Fibroblast of skin of scalp (primary cell): ENCODE measurements at places on chromosomes 4 and X.

- DNase-seq = no peak
Observed at GRCh38 chr4:25068386-25068785, 37.6 kb upstream of the LGI2 start.

DNA sequence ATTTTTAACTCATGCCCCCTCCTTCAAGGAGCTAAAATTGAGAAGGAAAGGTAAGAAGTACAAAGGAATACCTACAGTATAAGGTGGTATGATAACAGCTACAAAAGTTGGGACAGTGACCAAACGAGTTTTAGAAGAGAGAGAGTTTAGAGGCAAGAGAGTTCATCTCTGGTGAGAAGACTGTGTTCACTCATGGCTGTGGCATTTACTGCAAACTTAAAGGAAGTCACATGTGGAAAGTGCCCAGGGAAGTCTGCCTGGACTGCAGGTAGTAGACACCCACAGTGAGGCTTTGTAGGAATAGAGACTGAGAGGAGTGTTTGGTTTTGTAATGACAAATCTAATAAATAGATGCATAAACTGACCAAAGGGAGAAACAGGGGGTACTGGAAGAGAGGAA lies 493.5 kb downstream of the IL15 start:
- no peak for DNase-seq

GRCh38 chr4:24262616-24263015 lies 321.7 kb downstream of the DHX15 start:
- DNase-seq = peak; percentile 29

DNA sequence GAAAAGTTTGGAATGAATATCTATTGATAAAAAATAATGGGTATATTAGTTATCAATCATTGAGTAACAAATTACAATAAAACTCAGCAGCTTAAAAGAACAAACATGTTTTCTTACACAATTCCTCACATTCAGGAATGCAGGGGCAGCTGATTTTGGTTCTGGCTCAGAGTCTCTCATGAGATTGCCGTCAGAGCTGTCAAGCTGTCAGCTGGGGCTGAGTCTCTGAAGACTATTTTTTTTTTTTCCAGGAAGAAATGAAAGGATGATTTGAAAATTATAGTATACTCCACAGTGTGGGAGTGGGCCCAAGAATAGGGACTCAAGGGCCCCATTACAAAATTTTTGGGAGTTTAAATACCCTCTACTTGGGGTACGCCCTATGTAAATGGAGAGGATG lies 219.1 kb downstream of the GC start:
- no peak for DNase-seq

DNA sequence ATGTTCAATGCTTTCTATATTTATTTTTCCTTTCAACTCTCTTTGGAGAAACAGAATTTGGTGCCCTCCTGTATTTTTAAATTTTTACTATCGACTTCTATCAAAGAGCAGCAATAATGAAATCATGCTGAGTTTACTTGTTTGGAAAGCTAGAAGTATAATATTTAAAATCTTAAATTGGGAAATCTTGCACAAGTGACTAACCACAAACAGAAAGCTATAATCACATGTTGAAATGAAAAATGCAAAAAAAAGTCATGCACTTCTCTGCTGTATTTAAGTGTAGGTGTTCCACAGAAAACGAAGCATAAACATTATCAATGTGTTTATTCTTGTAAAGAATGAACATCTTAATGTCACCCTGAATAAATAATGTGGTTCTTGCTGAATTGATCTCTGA lies 306.1 kb downstream of the PCDH18 start:
- DNase-seq = no peak

GRCh38 chr4:127138586-127138985 lies 494.2 kb upstream of the INTU start:
- peak; percentile 26 for DNase-seq

- no peak for DNase-seq
Observed at GRCh38 chr4:88012647-88013046, 5.2 kb downstream of the PKD2 start.

- DNase-seq = no peak
Observed at GRCh38 chrX:16333453-16333852, 166.2 kb downstream of the MAGEB17 start.

GRCh38 chrX:386239-386767 lies 404 bp downstream of the PPP2R3B start:
- no peak for DNase-seq

DNA sequence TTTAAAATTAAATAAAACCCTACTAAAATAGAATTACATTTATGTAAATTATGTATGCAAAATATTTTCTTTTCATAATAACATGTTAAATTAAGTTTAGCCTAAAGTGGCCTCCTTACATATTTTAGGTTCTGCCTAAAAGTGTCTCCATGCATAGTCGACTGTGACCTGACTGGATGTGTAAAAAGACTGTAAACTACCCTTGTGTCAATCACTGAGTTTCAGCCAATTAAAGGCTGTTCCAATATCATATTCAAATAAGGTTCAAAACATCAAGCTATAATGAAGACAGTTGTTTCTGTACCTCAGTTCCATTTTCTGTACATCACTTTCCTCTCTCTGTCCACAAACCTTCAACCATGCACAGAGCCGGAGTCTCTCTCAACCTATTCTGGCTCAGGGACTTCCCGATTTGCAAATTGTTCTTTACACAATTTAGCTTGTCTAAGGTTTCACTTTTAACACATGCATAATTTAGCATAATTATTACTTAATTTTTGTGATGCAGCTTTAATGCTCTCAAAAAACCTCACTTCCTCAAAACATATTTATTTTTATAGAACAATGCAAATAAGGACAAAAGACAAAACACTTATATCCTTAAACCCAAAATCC lies 60.1 kb downstream of the SH3RF1 start:
- no peak for DNase-seq

DNA sequence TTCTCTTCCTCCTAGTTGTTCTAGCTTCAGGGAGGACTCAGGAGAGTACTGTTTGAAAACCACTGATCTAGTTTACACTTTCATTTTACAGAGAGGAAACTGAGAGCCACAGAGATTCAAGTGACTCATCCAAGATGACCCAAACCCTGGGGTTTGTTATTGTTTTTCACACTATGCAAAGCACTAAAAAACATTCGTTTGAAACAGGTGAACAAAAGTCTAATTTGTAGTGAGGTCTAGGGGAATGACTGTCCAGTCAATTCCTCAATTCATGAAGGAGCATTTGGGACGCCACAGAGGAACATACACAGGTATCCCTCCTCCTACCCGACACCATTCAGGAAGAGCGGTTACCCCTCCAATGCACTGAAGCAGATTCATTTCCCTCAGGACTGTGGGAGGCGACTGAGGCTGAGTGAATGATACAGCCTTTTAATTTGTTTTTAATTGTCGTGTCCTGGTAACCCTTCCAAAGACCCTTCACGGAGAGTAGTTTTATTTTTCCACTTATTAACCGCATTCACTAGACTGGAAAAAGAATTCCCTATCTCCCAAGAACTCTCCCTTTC lies 30.3 kb downstream of the TLR10 start:
- peak; percentile 55 for DNase-seq

GRCh38 chrX:120401301-120401700 lies 39.4 kb downstream of the ATP1B4 start:
- DNase-seq = no peak

DNA sequence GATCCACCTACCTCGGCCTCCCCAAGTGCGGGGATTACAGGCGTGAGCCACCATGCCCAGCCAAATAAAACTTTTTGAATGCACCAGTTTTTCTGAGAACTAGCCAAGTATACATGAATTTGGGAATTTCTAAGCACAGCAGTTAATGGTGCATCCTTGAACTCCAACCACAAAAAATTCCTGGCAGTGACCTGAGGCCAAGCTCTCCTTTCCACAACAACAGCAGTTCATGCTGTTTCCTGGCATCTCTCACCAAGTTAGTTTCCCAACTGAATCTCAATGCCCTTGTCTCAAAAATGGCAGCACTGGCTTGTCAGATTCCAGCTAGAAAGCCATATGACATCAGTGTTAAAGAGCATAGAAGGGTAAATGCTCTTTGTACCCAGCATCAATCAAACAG lies 15.9 kb upstream of the XKRX start:
- DNase-seq = no peak

DNA sequence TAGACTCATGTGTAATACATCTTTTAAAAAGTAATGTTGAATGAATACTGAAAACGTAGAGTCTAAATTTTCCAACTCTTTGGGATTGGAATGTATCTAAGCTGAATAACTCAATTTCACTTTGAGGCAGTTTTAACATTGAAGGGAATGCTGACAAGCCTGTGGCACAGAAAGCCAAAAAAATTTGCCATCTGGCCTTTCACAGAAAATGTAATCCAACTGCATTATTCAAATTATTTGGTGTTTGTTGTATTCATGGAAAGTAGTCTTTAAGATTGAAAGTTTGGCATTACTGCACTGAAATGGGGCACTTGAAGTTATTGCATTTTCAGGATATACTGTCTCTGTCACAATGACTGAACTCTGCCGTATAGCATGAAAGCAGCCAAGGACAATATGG lies 186.9 kb downstream of the FRMPD4 start:
- no peak for DNase-seq

DNA sequence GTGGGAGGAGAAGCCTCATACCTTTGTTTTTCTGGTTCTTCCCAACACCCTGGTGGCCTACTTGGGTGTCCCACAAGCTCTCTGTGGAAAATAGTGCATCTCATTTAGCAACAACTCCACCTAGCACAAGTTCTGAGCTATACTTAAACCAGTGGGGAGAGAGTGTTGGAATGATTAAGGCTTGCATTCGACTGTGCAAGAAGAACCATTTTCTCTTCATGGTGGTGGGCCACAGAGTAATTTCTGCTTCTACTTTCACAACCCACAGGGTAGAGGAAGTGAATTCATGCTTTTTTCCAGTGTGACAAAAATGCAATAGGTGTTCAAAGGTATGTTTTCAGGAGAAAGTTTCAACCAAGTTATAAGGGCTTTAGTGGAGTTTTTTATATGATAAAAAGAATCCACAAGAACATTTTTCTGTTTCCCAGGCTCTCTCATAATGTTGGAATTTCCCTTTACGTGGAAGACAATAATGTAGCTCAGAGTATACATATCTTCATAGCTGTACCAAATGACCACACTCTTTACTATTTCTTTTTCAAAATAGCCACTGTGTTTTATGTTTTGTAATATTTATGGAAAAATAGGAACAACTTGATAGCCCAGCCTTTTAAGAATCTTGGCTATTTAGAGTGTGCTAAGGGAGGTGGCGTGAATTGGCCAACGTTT lies 80.3 kb upstream of the HHIP start:
- peak; percentile 64 for DNase-seq

- DNase-seq = no peak
Observed at GRCh38 chr4:68132342-68132741, 2.7 kb upstream of the TMPRSS11F start.

DNA sequence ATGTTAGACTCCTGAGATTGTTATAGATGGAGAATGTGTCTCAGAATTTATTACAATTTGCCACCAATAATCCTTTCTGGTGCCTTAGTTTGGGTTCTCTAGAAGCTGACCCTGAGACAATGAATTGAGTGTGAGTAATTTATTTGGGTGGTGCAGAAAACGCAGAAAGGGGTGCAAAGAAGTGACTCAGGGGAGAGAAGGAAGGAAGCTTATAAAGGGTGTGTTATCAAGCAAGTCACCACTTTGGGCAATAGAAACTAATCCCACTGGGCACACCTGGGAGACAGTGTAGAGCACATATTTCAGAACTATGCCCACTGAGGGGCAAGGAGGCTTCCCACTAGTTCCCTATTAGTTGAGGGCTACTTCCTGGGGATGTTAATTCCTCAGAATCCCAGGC lies 320.6 kb downstream of the MID1IP1 start:
- no peak for DNase-seq

GRCh38 chr4:26323821-26324220 lies 3.0 kb downstream of the RBPJ start:
- peak; percentile 58 for DNase-seq

- DNase-seq = peak; percentile 56
Observed at GRCh38 chr4:41196633-41197332, 17.6 kb downstream of the APBB2 start.

DNA sequence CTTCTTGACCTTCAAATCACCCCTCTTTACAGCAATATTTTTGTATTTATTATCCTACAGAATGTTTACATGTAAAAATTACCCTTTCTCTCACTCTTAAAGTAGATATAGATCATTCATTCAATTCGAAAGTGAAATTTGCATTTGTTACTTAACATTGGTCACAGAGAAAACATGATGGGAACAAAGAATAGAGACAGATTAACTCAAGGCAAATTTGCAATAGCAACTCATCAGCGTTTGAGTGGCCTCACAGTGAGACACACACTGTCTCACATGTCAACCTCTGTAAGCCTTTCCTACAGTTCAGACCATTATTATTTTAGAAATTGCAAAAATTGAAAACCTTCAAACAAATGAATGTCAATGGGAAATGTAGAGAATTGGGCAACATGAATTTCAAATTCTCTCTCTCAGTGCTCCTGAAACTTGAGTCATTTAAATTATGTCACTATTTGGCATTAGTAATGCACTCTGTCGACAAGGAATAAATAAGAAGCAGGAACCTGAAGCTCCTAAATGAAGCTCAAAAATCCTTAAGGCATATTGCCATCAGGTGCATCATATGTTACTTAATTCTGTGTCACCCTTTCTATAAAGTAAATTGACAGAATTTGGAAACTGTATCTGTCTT lies 148.3 kb upstream of the ANXA10 start:
- no peak for DNase-seq

DNA sequence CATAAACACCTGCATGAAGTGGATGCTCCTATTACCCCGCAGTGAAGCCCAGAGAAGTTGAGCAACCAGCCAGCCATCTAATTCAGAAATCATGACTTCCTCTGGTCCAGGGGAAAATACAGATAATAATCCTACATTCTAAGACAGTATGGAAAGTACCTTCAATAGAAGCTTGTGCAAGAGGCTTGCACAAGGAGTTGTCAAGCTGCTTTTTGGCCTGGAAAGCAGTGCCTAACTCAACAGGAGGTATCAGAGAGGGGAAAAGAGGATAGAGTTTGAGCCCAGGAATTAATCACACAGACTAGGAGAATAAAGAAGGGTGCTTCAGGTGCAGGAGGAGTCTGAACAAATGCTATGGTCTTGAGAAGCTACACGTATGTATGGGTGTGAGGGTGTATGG lies 26.7 kb downstream of the TMEM192 start:
- DNase-seq = no peak

- DNase-seq = peak; percentile 61
Observed at GRCh38 chr4:121070696-121071639, 1.4 kb downstream of the NDNF start.

GRCh38 chr4:54783402-54784110 lies 125.8 kb downstream of the KIT start:
- DNase-seq = peak; percentile 29

DNA sequence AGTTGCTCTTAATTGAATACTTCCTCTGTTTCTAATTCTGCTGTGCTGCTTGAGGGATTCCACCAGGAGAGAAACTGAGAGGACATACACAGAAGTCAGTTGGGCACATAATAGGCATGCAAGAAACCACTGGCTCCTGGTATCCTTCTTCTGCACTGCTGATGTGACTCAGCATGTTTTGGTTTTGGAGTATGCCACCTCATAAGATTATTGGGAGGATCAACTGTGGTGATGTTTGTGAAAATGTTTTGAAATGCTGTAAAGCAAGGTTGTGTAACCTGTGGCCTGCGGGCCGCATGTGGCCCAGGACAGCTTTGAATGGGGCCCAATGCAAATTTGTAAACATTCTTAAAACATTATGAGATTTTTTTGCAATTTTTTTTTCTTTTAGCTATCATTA lies 119.6 kb downstream of the GATB start:
- peak; percentile 19 for DNase-seq

GRCh38 chr4:2648159-2648814 lies 107.8 kb downstream of the TNIP2 start:
- no peak for DNase-seq
